ENCODE measurements at places on chromosomes 1 and 21.

DNA sequence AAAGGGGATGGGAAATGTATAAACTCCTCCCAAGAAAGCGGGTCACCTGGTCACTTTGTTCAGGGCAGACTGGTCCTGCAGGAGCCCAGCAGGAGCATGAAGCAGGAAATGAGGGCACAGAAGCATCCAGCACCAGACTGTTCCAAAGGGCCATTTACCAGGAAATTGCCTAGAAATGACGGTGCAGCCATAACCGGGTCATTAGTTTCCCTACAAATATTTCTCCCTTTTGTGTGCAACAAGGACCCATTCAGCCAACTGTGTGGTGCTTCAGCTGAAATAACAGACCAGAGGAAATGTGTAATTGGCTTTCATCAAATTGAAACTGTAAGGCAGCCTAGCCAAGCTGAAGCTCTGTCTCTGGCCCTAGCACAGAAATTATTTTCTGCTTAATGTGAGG, 7.6 kb upstream of the CTTNBP2NL start:
- DNase-seq, result no peak

DNA sequence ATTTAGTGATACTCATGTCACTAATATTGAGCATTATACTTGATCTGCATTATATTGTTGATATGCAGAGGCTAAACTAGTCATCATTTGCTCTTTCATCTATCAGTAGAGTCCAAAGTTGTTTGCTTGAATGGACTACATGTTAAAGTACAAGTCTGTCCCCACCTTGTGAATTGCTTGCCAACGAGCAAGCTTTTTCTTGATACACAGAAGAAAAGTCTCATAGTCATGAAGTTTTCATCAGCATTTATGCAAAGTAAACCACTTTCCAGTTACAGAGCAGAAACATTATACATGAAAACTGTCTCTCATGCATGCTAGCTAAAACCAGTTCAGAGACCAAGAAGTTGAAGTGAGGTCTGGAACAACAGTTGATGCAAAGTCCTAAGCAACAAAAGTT, 13.0 kb downstream of the SFPQ start:
- no peak for DNase-seq

DNA sequence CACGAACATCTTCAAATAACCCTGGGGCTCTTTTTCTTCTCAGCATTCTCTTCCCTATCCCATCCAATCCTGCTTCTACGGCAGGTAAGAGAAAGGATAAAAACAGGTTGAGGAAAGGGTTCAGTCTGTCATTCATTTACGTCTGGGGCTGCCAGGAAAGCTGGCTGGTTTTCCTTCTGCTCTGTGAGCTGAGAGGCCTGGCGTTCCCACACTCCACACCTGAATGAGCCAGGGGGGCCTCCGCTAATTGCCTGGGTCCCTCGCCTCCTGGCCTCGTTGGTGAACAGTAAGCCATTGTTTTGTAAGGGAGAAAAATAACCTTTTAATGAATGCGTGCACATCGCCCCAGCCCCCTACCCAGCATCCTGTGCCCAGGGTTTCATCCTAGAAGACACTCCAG, 70.8 kb upstream of the SIM2 start:
- DNase-seq, result no peak

GRCh38 chr21:28540514-28540913, 452.2 kb downstream of the LTN1 start:
- no peak for DNase-seq

DNA sequence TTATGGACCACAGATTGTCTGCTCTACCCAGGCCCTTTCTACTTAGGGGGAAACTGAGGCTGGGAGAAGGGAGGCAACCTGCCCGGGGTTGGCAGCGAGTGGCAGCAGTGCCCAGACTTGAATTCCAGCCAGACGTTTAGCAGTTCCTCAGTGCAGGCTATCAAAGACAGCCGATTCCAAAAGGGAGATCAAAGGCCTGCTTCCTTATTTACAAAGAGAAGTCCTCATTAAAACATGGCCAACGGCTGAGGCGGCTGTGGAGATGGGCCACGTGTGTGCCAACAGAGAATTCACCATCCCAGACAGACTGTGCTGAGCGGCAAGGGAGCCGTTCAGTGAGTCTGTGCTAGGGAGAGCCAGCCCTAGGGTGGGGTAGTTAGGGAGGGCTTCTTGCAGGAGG, 27.7 kb downstream of the C1QB start:
- DNase-seq, result no peak

DNA sequence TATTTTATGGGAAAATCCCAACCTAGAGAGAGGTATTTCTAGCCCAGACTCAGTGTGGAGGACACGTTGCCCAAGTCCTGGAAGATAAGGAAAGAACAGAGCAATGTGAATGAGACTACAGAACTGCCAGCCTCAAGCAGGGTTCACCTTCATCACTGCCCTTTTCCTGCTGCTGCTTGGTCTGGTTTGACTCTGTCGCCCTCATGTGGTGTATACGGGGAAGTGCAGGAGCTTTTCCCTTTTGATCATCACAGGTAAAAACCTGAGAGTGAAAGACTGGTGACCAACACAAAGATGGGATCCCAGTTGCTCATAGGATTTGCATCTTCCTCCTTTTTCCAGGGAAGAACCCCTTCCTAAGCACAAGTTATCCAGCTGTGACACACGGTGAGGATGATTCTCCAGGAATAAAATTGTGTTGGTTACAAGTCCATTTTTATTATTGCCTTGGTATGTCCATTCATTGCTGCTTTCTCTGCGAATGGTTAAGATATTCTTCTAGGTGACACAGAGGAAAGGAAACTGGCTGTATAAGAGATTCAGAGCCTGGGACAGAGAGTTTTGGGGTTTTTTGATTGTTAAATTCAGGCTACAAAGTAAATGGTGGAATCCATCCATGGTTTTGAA, 89.5 kb upstream of the CD53 start:
- peak; percentile 60 for DNase-seq

DNA sequence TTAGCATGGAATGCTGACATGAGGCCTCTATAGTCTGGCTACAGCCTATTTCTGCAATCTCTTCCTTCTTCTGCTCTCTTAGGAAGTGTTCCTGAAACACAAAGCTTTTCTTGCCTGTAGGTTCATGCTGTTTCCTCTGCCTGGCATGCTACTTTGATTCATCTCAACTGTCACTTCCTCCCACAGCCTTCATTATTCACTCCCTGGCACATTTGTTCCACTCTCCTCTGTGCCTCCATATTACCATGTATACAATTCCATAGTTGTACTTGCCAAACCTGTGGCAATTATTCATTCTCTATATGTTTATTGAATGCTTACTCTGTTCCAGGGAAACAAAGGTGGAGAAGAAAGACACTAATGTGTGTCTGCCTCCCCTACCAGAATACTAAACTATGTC, 210.2 kb downstream of the LRRC7 start:
- DNase-seq, result no peak

DNA sequence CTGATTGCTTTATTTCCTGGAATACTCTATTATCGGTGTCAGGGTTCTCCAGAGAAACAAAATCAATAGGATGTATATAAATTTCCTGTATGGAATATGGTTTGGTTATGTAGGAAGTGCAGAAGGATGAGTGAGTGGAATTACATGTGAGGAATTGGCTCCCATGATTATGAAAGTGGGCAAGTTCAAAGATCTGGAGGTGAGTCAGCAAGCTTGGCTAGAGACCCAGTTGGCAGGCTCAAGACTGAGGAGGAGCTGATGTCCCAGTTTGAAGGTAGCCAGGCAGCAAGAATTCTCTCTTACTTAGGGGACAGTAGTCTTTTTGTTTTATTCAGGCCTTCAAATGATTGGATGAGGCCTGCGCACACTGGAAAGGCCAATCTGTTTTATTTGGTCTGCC, 57.5 kb downstream of the MAP3K7CL start:
- DNase-seq, result no peak

- DNase-seq, result no peak
Observed at GRCh38 chr21:38417726-38418125, 80.6 kb downstream of the ERG start.

DNA sequence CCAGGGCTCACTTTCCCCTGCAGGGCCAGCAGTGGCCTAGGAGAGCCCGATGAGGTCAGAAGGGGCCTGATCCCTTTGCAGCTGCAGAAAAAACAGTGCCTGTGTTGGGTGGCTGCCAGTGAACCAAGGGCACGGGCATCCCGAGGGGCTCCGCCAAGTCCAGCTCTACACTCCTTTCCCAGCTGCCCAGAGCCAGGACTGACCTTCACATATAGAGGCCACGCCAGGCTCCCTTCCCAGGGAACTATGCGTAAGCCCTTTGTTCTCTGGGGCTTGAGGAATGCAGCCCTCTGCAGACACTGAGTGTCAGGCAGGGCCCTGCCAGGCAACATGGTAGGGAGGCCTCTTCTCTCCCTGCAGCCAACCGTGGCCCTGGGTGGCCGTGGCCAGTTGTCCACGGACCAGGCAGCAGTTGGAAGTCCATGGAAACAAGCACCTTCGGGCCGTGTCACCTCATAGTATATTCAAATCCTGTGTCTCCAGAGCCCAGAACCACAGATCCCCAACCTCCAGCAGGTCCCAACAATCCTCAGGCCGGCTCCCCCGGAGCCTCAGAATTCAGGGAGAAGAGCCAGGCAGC, 194.0 kb downstream of the NPHP4 start:
- DNase-seq, result no peak

DNA sequence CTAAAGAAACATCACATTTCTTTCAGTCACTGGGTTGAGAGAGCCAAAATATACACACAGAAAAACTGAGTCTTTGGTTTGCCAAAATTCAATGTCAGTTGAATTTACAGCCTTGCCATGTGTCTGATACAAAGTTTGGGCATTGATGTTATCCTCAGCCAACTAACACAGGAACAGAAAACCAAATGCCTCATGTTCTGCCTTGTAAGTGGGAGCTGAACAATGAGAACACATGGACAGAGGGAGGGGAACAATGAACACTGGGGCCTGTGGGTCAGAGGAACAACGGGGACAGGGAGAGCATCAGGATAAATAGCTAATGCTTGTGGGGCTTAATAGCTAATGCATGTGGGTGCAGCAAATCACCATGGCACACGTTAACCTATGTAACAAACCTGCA, 39.6 kb upstream of the C21orf91 start:
- DNase-seq, result no peak

GRCh38 chr1:12598974-12599373, 19.0 kb downstream of the DHRS3 start:
- no peak for DNase-seq

GRCh38 chr1:155975375-155976061, 2.8 kb downstream of the ARHGEF2 start:
- no peak for DNase-seq

DNA sequence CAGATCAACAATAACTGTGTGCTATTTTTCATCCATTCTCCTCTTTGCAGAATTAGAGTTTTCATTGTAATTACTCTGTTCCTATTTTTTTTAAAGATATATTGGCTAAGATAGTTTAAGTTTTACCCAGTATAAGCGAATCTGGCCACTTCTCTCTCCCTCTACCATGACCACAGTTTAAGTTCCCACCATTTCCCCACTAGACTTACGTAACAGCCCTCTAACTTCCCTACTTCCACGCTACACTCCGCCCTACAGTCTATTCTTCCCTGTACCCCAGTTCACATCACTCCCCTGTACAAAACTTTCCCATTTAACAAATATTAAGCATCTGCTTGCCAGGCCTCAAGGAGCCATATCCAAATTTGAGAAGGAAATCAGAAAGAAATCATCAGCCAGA, 16.5 kb downstream of the CTSK start:
- DNase-seq, result no peak

GRCh38 chr1:83741348-83741747, 257.6 kb downstream of the TTLL7 start:
- no peak for DNase-seq

DNA sequence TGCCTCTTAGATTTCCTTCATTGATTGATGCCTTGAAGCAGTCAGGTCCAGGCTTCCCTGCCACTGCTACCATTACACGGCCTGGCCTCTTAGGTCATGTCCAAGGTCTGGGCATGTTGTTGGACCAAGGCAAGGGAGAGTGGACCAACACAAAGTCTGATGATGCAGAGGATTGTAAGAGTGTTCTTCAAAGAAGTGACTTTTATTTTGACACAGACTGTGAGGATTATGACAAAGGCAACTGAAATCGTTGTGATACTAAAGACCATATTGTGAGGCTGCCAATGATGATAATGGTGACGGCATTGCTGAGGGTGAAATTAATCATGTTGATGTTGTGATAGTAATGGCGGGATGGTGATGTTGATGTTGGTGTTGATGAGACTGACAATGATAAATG, 149.5 kb downstream of the GRIK3 start:
- no peak for DNase-seq

DNA sequence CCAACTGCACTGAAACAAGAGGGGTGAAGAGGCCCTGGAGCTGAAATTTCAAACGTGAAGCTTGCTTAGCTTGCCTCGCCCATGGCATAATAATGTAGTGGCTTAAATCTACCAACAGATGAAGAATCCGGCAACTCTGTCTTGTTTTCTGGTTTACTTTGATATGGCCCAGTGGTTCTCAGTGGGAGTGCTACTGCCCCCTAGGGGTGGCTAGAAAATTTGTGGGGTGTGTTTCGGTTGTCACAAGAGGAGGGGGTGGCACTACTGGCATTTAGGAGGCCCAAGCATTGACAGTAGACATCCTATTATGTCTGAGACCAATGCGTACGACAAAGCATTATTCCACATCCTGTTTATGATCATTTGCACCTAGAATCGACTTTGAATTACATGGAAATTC, 51.9 kb upstream of the C8B start:
- DNase-seq, result no peak

- DNase-seq, result no peak
Observed at GRCh38 chr1:233293556-233294446, 1.7 kb downstream of the PCNX2 start.

- DNase-seq, result no peak
Observed at GRCh38 chr1:210132582-210132981, 100.0 kb upstream of the SERTAD4 start.

- no peak for DNase-seq
Observed at GRCh38 chr1:218775501-218776021, 398.1 kb upstream of the LYPLAL1 start.

DNA sequence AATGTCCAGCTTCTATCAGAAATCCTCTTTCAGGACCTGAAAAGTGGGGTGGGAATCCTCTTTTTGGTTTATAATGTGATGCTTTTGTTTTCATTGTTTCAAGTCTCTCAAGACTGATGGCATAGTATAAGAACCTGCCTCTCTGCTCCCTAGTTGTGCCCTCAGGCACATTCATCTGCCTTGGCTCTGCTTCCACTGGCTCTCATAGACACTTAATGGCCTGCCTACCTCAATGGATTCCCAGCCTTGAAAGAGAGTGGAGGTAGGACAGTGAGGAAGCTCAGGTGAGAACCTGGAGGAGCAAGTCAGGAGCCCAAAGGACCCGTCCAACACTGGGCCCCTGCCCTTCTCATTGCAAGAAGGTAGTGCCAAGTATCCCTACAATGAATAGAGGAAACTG, 4.8 kb downstream of the TTLL7 start:
- DNase-seq, result no peak

DNA sequence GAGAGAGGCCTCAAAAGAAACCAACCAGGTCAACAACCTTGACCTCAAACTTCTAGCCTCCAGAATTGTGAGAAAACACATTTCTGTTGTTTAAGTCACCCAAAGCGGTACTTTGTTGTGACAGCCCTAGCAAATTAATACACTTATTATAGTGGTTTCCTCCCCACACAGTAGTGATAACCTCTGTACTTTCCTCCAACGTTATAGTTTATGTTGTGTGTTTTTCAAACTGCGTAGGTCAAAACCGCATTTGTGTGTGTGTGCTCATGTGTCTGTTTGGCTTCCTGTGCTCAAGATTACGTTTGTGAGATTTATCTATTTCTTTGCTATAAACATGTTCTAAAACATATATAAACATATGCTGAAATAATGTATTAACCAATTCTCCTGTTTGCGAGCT, 667.8 kb upstream of the USP24 start:
- DNase-seq, result no peak
